ENCODE measurements at places on chromosomes 3 and 15. TPM values are rescaled to one million over a fixed set of nuclear protein-coding genes. Genes with fewer than 3 reads are reported as not detected.

GRCh38 chr3:189502256-189502655 lies 128.9 kb upstream of the TP63 start:
- no peak for DNase-seq

- DNase-seq = no peak
These were observed 28.9 kb downstream of the PLA2G4D start for GRCh38 chr15:42065468-42065867.

- no peak for DNase-seq
These were observed 21.4 kb downstream of the CHDH start for GRCh38 chr3:53824795-53825194.

- DNase-seq = no peak
These were observed 15.8 kb downstream of the IQSEC1 start for GRCh38 chr3:13057282-13058040.

GRCh38 chr3:165504554-165504953 lies 308.4 kb upstream of the SLITRK3 start:
- DNase-seq = no peak

DNA sequence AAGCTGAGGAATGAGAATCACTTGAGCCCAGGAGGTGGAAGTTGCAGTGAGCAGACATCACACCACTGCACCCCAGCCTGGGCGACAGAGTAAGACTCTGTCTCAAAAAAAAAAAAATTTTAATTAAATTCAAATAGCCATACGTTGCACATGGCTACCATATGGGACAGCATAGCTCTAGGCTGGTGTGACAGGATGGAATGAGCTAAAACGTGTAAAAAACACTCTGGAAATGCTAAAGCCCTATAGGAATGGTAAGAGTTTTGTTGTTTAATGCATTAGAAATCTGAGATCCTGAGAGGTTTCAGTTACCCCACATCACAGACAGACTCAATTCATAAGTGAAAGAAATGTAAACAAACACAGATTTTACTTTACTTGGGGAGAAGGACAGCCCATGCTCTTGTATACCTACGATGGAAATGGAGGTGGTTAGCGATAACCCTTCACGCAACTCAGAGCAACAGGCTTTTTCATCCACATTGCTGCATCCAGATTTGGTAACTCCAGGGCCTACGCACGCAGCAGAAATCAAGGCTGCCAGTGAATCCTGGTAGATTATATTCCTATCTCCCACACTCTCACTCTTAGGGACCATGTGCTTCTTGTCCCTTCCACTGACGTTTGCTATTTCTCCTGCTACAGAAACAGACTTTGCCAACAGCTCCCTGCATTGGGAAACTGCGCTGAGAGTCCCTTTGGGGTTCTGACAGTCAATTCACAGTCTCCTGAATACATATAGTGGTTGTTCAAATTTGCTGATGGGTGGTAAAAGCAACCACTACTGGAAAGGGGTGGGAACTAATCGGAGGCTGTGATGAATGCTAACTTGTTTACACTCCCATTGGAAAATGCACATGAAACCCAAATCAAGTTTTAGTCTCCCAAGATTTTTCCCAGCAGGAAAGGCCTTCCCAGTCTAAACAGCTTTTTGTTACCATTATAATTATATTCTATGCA lies 3.1 kb downstream of the SH3BP5 start:
- DNase-seq = peak; percentile 46

DNA sequence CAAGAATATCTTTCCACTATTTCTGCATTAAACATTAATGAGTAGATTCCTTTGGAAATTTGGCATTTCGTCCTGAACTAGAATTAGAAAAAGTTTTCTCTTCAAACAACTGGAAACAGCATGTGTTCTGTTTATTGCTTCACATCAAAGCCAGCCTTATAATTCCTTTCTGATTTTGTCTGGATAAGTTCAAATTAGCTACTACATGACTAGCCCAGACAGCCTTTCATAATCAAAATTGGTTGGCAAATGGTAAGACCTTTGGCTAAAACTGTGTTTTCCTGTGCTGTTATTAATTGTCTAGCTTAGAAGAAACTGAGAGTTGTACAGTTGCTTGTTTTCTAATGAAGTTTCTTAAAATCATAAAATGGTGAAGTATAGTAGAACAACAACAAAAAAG lies 52.7 kb upstream of the P3H2 start:
- no peak for DNase-seq

DNA sequence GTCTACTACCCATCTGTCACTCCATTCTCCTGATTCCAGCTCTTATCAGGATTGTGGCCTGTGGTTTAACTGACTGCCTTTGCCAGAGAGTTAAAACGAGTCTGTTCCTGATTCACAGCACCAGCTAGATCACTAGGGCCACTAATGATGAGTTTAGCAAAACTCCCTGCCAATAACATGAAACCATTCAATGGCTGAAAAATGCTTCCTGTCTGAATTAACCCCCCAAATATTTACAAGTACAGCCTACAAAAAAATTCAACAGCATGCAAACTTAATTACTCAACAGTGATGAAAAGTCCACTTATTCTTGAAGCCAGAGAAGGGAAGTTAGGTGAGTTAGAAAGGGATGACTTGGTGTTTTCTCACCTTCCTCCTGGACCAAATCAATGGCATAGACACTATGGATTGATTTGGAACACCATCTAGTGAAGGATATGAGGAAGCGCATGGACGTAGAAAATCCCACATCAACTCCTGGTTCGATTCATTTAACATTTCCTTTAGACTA lies 141.4 kb downstream of the TGFBR2 start:
- peak; percentile 67 for DNase-seq

GRCh38 chr15:25900901-25901300 lies 37.8 kb upstream of the ATP10A start:
- no peak for DNase-seq

DNA sequence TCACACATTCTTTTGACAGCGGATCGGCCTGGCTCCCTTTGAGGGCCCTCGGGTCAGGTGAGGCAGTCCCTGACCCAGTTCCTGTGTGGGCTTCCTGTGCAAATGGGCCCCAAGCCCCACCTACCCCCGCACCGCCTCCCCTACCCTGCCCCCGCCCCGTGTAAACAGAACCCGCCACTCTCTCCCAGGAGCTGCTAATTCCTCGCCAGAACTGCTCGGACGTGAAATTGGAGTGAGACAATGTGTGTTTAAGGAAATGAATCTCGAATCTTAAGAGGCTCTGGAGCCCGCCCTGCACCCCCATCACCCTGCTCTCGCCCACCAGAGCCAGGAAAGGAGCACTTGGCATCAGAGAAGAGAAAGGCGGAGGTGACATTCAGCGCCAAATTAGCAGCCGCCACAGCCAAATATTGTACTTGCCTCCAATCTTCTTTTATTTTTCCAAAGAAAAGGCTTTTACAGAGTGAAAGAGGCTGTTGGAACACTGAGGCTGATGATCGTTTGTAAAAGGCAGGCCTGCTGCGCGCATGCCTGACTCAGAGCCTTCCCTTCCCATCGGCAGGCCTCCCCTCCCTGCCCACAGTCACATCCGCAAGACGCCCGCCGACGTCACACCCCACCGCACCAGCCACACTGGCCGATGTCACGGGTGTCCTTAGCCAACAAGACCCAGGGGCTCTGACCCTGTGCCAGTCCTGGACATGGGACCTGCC lies 53.1 kb downstream of the CACNA2D2 start:
- DNase-seq = no peak

DNA sequence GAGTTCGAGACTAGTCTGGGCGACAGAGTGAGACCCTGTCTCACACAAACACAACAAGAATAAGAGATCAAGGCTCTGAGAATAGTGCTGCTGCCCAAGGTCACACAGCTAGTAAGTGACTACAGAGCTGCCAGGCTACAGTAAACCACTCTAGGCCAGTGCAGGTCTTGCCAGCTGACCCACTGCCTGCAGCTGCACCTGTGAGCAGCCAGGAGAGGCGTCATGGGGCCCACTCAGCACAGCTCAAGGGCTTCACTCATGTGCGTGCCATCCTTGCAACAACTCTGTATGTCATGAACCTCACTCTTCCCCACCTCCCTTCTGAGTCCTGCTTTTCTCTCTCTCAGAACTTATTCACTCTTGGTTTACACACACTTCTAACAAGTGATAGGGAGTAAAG lies 176.7 kb downstream of the SMAD6 start:
- DNase-seq = no peak

DNA sequence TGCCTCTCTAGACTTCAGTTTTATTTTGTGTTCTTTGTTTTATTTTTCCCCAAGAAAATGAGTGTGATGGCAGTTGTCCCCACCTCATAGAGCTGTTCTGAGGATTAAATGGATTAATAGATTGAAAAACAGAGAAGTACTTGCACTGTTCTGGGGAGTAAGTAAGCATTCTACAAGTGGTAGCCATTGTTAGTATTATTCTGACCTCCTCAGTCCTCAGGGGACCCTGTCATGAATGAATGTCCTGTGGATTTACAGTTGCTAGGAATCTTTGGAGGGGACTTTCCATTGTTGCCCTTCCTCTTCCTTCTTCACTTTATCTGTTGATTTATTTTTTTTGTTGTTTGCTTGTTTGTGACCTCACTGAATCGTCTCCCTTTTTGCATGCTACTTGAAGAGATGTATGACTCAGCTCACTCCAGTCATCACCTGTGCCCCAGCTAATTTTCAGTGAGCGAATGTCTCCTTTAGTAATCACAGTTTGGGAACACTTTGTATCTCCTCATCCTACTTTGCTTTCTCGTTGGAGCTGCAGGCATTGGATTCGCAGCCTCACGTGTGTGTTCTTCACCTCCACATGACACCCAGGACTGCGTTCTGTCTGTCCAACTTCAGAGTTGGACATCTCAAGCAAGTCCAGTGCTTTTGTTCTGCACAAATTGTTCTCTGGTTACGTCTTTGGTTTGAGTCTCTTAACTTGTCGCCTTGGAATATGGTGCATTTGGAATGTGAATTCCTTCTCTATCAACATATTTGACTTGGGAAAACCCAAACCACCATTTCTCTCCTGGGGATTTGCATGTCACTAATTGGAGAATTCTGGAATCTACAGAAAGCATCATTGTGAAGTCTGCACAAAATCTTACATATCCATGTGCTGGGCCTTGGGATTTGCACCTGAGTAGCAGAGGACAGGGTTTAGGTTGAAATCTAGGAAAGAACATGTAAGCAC lies 54.5 kb downstream of the LRTM1 start:
- DNase-seq = no peak

- no peak for DNase-seq
These were observed 365.9 kb upstream of the PROK2 start for GRCh38 chr3:72150634-72151412.

DNA sequence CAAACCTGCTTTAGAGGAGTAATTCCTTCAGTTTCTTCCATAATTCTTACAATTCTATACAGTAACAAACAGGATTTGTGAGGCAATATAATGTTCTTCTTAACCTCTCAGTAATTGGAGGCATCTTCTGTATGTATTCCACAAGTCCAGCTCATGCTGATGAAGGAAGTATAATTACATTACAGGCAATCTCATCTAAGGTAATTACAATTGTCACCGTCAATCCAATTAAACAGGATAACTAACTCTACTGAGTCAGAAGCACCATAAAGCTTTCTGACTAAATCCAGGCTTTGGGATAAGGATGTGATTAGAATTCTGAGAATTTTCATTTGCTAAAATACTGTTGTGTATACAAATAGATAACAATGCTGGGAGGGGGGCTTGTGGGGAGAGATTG lies 115.2 kb upstream of the SEMA6D start:
- no peak for DNase-seq

DNA sequence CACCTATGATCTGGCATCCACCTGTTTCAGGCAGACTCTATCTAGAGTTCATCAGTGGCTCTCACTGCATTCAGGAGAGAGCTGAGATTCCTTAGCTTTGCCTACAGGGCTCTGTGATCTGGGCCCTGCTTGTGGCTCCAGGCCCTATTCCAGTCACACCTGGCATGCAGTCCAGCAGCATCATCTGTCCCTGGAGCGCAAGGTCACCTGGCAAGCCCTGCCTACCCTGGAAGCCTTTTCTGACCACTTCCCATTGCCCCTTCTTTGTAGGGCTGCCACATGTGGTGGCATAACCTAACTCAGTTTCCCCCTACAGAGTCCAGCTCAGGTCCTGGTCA lies 115.1 kb upstream of the PLXNA1 start:
- no peak for DNase-seq

DNA sequence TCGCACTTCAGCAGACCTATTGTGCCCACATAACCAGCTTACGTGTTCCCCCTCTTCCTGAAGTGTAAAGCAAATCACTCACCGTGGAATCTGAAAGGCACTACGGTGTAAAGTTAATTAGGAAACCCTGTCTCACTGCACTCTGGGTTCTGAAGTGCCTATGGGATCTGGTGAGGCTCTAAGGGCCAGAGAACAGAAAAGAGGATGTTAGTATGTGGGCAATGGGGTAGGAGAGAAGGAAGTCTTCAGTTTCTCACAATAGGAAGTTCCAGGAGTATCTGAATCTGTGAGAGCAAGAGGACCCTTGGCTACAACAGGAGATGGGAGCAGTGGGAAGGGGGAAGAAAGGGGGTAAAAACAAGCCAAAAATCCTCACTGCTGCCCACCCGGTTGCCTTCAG lies 71.4 kb downstream of the ITGB5 start:
- no peak for DNase-seq

GRCh38 chr3:16151109-16151508 lies 23.4 kb upstream of the GALNT15 start:
- DNase-seq = no peak

DNA sequence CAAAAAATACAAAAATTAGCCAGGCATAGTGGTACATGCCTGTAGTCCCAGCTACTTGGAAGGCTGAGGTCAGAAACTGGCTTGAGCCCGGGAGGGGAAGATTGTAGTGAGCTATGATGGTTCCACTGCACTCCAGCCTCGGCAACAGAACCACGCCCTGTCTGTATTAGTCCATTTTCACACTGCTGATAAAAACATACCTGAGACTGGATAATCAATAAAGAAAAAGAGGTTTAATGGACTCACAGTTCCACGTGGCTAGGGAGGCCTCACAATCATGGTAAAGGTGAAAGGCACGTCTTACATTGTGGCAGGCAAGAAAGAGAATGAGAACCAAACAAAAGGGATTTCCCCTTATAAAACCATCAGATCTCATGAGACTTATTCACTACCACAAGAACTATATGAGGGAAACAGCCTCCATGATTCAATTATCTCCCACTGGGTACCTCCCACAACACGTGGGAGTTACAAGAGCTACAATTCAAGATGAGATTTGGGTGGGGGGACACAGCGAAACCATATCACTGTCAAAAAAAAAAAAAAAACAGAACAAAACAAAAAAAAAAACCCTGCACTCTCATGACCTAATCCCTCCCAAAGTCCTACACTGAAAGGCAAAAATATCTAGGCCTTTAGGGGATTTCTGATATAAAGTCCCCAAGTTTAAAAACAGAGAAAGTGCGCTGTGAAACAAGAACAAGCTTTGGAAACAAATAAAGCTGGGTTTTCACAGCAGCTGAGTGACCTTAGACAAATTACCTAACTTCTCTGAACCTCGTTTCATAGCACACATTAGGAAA lies 224.7 kb downstream of the IGSF11 start:
- DNase-seq = no peak

DNA sequence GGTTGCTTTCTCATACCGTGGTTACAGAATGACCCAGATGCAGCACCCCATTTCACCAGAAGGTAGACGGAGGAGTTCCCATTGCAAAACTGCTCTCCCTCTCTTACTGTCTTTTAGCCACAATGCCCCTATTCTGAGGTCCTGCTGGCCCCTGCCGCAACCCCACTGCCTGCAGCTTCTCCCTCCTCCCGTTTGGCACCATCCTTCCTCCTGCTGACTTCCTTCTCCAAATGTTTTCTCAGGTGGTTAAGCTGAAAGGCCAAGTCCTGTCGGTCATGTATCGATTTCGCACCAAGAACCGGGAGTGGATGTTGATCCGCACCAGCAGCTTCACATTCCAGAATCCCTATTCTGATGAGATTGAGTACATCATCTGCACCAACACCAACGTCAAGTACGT lies 132.3 kb upstream of the ABHD17C start:
- no peak for DNase-seq

Gene RBMS3
- 5.9 TPM for total RNA-seq

Gene PATL2
- total RNA-seq = 1.6 TPM

Gene ALG3
- total RNA-seq = 68.8 TPM

Gene NPAP1
- total RNA-seq = not detected

Gene MORC1
- 0.88 TPM for total RNA-seq

All from A673 (cell line).